ENCODE measurements at places on chromosomes 4 and X. TPM values are rescaled to one million over a fixed set of nuclear protein-coding genes. Genes with fewer than 3 reads are reported as not detected.

GRCh38 chr4:42562016-42562415, 94.9 kb downstream of the ATP8A1 start:
- peaks cover 3% of the 10 kb centered on the region for H3K36me3 ChIP-seq
- H3K4me1 ChIP-seq = no peaks in the 10 kb centered on the region
- no peak for DNase-seq
- H3K4me3 ChIP-seq = no peak overlapping the region
- no peaks in the 10 kb centered on the region for H3K27me3 ChIP-seq
- no peak overlapping the region for H3K27ac ChIP-seq

- no peak overlapping the region for H3K27ac ChIP-seq
- no peak overlapping the region for H3K4me3 ChIP-seq
- H3K36me3 ChIP-seq = no peaks in the 10 kb centered on the region
- no peaks in the 10 kb centered on the region for H3K27me3 ChIP-seq
Measured at GRCh38 chr4:150525321-150525868, 56.6 kb upstream of the MAB21L2 start.

- DNase-seq = no peak
- H3K4me1 ChIP-seq = peaks cover 37% of the 10 kb centered on the region
- H3K4me3 ChIP-seq = no peak overlapping the region
- peaks cover 27% of the 10 kb centered on the region for H3K36me3 ChIP-seq
Measured at GRCh38 chr4:55406545-55406944, 10.8 kb downstream of the TMEM165 start.

GRCh38 chrX:23332888-23333821, 1.5 kb upstream of the PTCHD1 start:
- no peaks in the 10 kb centered on the region for H3K4me1 ChIP-seq
- H3K27me3 ChIP-seq = peaks cover 3% of the 10 kb centered on the region
- H3K4me3 ChIP-seq = peak overlapping the region; percentile 33
- H3K36me3 ChIP-seq = no peaks in the 10 kb centered on the region
- no peak overlapping the region for H3K27ac ChIP-seq

- H3K27me3 ChIP-seq = no peaks in the 10 kb centered on the region
- no peaks in the 10 kb centered on the region for H3K36me3 ChIP-seq
- no peak overlapping the region for H3K4me3 ChIP-seq
- DNase-seq = no peak
- peaks cover 3% of the 10 kb centered on the region for H3K4me1 ChIP-seq
- H3K27ac ChIP-seq = no peak overlapping the region
Measured at GRCh38 chr4:155959417-155959816, 5.8 kb upstream of the CTSO start.

DNA sequence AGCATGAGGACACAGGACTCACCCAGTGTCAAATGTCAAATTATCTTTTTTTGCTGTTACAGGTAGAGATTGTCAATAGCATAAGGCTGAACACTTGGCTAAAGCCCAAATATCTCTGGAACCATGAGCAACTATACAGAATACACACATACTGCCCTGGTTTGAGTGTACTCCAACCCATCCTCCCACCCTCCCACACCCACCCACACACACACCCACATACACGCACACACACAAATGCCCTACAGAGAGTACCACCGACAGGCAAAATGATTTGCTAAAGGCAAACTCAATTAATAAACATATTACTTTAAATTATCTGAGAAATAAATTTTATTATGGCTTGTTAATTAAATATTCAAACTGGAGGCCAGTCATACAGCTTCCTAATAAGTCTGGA, 173.1 kb upstream of the MAP3K15 start:
- H3K27me3 ChIP-seq = no peaks in the 10 kb centered on the region
- DNase-seq = no peak
- H3K27ac ChIP-seq = no peak overlapping the region
- H3K4me3 ChIP-seq = no peak overlapping the region

- no peak overlapping the region for H3K27ac ChIP-seq
- DNase-seq = no peak
- no peak overlapping the region for H3K4me3 ChIP-seq
- H3K4me1 ChIP-seq = no peaks in the 10 kb centered on the region
- no peaks in the 10 kb centered on the region for H3K27me3 ChIP-seq
Measured at GRCh38 chrX:40411340-40412111, 169.2 kb upstream of the ATP6AP2 start.

- H3K4me1 ChIP-seq = no peaks in the 10 kb centered on the region
- H3K36me3 ChIP-seq = no peaks in the 10 kb centered on the region
- DNase-seq = no peak
- H3K27ac ChIP-seq = no peak overlapping the region
Measured at GRCh38 chrX:87901060-87901459, 383.5 kb downstream of the KLHL4 start.

DNA sequence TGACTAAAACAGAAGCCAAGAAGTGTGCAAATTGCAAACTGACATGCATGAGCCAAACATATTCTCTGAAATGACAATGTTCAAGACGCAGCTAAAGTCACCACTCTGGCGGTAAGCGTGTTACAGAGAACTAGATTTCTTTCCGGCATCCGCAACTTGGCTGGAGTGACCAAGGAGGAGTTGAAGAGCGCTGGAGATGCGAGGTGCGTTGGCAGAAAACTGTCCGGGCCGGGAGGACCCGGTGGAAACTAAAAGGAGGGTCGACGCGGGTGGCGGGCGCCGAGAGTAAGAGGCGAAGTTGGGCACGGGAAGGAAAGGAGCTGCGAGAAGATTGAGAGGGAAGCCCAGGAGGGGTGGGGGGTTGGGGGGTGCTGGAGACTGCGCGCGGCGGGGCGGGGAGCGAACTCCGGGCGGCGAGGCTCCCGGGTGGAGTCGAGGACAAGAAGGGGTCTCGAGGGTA, 807 bp downstream of the SEL1L3 start:
- H3K27me3 ChIP-seq = no peaks in the 10 kb centered on the region
- H3K4me1 ChIP-seq = no peaks in the 10 kb centered on the region
- peak overlapping the region; percentile 71 for H3K4me3 ChIP-seq

DNA sequence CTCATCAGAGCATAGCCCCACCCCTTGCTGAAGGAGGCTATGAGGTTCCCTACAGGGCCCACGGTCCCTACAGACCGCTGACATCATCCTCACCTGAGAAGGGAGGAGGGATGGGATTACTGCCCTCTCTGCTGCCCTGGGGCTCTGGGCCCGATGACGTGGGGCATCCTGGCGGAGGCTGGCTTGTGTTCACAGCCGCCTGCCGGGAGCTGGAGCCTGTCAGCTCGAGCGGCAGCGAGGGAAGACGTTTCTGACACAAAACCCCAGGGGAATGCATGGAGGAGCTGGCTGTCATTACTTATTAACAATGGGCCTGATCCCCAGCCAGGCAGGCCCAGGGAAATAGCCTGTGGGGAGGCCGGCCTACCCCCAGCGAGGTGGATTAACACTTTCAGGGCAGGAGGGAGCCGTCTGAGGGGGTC, 106.6 kb upstream of the ATP6AP2 start:
- H3K4me3 ChIP-seq = no peak overlapping the region
- no peaks in the 10 kb centered on the region for H3K4me1 ChIP-seq
- H3K27me3 ChIP-seq = no peaks in the 10 kb centered on the region
- no peak overlapping the region for H3K27ac ChIP-seq
- H3K36me3 ChIP-seq = no peaks in the 10 kb centered on the region

- H3K4me1 ChIP-seq = peaks cover 26% of the 10 kb centered on the region
- no peaks in the 10 kb centered on the region for H3K27me3 ChIP-seq
- no peak for DNase-seq
Measured at GRCh38 chr4:85762529-85762871, 287.6 kb downstream of the ARHGAP24 start.

- H3K36me3 ChIP-seq = no peaks in the 10 kb centered on the region
- peaks cover 15% of the 10 kb centered on the region for H3K4me1 ChIP-seq
- no peaks in the 10 kb centered on the region for H3K27me3 ChIP-seq
- H3K27ac ChIP-seq = no peak overlapping the region
- DNase-seq = peak; percentile 69
- no peak overlapping the region for H3K4me3 ChIP-seq
Measured at GRCh38 chrX:1249101-1249887, 19.3 kb upstream of the CSF2RA start.

DNA sequence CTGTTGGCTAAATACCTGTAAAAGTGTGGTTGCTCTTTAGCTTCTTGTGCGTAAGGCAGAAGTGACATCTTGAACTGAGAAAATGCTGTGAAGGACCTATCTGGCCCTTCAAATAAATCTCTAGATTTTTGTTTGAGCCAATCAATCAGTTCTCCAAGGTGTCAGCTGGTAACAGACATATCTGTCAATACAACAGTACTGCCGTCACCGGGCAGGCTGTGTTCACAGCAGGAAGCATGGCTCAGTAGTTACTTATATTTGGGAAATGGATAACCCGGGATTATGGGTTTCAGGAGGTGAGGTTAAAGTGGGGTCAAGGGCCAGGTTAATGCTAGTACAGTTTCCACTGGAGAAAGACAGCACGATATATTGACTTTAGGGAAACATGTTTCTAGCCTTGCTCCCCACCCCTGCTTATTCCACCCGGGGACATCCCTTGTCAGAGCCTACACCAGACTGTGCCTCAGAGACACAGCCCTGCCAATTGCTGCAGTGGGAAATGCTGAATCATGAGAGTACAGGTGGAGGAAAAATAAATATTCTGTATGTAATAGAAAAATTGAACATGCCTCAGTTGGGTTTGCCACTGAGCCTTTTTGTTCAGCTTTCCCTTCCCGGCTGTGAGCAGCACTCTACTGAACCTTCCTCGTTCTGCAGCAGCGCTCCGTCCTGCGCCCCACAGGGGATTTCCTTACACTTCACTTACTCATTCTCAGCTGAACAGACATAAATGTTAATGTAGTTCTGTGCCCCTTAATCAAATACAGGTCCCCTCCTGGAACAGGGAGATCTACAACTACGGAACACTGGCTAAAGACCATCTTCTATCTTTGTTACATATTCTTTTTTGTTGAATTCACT, 121.1 kb downstream of the MGST2 start:
- DNase-seq = no peak
- H3K36me3 ChIP-seq = no peaks in the 10 kb centered on the region
- no peak overlapping the region for H3K4me3 ChIP-seq
- no peaks in the 10 kb centered on the region for H3K27me3 ChIP-seq
- H3K4me1 ChIP-seq = no peaks in the 10 kb centered on the region

- H3K27ac ChIP-seq = no peak overlapping the region
- no peak overlapping the region for H3K4me3 ChIP-seq
- no peaks in the 10 kb centered on the region for H3K36me3 ChIP-seq
- no peaks in the 10 kb centered on the region for H3K4me1 ChIP-seq
- no peaks in the 10 kb centered on the region for H3K27me3 ChIP-seq
Measured at GRCh38 chr4:155837203-155837796, 28.8 kb downstream of the ASIC5 start.

- H3K27me3 ChIP-seq = no peaks in the 10 kb centered on the region
- DNase-seq = no peak
- no peaks in the 10 kb centered on the region for H3K36me3 ChIP-seq
- H3K27ac ChIP-seq = no peak overlapping the region
- H3K4me3 ChIP-seq = no peak overlapping the region
Measured at GRCh38 chr4:4496592-4497372, 45.1 kb downstream of the STX18 start.

DNA sequence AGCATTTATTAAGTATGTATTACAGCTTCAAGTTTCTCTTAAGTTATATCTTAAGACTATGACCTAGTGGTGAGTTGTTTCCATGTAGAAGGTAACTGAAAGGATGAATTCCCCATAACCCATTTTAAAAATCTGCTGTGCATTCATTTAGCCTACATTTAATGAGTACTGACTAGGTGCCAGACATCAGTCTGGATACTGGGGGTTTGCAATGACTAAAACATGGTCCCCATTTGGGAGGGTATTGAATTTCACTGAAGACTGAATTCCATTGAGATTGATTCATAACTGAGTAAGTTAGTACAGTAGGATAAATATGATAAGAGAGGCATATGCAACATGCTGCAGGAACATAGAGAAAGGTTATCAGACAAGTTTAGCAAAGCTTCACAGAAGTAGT, 241.5 kb downstream of the FRAS1 start:
- no peak overlapping the region for H3K27ac ChIP-seq
- H3K4me3 ChIP-seq = no peak overlapping the region
- H3K4me1 ChIP-seq = no peaks in the 10 kb centered on the region

DNA sequence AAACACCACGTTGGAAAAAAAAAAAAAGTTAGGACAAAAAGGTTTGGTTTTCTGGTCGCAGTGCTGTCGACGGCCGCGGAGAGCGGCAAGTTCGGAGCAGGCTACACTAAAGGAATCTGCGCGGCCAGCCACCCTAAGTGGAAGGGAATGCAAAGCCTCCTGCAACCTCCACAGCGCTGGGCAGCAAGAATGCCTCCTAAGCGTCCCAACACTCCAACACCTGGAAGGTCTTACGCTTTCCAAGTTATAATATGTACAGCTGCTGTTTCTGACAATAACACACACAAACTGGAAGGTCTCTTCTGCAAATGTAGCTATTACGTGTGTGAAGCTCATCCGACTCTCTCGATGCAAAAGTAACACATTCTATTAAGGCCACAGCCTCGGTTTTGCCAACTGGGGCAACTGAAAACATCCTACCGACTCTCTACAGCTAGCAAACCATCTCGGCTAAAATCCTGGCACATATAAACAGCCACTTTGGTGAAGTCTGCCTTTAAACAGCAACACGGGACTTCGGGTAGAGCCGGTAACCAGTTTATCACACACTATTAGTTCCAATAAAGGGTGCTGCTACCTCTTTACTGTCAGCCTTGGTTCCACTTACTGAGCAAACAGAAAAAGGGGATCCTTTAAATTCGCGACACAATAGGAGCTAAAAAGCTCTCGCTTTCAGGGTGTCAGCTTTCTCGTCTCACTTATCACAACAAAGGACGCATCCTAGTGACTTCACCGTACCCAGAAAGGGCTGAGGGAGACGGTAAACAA, 895 bp downstream of the SMIM14 start:
- no peaks in the 10 kb centered on the region for H3K27me3 ChIP-seq
- H3K4me3 ChIP-seq = peak overlapping the region; percentile 78
- no peaks in the 10 kb centered on the region for H3K36me3 ChIP-seq
- H3K4me1 ChIP-seq = no peaks in the 10 kb centered on the region

Gene SULT1E1
- total RNA-seq = not detected

Gene PABPC4L
- total RNA-seq = 0.67 TPM

Gene ITGB1BP2
- 172 TPM for total RNA-seq

Gene RGN
- total RNA-seq = 14.1 TPM

Gene DOCK11
- total RNA-seq = 7.9 TPM

Gene KLKB1
- total RNA-seq = 0.75 TPM
